ENCODE measurements at places on chromosomes 5 and 9.

DNA sequence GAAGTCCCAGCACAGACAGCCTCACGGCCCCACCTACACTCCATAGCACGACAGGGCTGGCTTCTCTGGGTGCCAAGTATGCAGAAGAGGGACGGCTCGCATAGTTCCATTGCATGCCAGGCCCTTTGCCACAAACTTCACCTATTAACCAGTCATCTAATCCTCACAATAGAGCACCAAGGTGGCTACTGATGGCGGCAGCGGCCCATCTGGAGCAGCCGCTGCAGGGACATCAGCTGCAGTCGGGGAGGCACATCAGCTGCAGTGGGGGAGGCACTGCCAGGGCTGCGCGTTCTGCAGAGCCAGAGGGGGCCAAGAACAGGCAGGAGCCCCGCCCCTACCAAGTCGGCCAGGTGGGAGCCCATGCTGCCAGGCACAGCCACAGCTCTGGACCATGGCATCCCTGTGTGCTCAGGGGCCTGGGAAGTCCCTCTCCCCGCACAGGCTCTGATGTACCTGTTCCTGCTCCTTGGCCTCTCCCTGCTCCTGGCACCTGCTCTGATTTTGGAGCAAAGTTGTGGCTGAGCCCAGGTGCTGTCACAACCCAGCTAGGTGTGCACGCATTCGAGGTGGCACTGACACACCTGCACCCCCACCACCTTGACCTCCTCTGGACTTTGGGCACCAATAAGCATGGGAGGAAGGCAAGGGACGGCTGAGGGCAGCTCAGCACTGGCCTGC, 61.5 kb upstream of the SYNPO start:
- no peak for DNase-seq

- no peak for DNase-seq
Measured at GRCh38 chr5:123950701-123951581, 439.0 kb downstream of the CSNK1G3 start.

DNA sequence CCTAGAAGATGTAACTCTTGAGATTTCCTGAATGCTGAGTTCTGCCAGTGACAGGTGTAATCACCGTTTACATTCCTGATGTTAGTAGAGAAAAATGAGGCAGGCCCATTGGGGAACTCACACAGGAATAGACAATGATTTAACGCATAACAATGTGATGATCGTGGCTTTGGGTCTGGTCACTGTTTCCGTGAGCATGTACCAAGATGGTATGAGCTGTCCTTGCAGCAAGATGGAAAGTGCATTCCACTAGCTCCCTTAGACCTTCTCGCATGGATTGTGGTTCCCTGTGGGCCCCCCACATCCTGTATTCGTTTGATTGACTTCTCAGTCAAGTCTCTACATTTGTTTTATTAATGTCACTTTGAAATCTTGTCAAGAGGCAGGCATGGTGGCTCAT, 124.0 kb upstream of the DAP start:
- no peak for DNase-seq

GRCh38 chr5:166992108-166992507, 1299.3 kb upstream of the WWC1 start:
- DNase-seq, result no peak

DNA sequence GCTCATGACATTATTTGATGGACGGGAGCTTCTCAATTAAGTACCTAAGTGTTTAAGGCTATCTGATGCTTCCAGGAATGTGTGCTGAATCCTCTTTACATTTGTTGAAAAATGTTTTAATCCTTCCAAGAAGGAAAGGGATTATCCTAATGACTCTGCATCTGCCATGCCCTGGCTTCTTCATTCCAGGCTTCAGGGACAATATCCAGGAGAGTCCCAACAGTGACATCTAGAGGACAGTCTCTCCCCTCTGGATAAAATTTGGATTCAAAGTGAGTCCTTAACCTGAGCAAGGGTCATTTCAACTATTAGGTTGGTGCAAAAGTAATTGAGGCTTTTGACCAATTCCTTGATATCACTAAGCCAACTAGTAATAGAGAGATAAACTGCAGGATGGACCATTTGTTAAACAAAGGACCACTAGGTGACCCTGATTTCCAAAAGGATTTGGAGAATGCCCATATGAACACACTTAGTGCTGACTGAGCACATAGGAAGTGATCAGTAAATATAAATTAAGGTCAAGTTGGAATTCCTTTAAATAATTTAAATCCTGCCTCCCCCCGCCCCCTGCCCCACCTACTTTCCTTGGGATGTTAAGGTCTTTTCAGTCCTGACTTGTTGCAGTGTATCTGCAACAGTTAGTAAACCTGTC, 19.1 kb downstream of the TNFSF8 start:
- DNase-seq, result no peak

- DNase-seq, result no peak
Measured at GRCh38 chr5:148864113-148864841, 37.9 kb downstream of the ADRB2 start.

DNA sequence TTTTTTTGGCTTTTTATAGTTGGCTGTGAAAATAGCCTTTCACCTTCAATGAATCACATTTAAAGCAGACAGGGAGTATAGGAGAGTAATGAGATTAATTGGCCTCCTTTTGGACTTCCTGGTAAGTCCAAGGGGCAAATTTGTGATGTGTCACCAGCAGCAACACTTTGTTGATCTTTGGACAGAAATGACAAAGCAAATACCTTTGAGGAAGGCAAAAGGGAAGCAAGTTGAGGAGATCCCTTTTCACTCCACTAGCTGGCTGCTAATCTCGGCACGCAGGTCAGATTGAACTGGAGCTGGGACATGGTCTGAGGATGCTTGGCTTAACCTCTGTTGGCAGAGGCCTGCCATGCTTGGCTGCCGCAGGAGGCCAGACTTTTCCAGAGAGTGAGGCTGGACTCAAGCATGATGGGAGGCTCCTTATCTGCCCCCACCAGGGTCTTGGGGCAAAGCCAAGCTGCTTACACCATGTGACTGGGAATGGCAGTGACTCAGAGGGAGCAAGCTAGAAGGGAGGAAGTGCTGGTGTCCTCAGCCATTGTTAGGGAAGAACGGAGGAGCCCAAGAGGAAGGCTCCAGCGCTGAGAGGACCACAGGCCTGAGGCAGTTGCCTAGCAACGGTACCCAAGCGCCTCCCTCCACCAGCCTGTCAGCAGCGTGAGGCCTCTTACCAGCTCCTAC, 174.5 kb upstream of the MAP1B start:
- DNase-seq, result no peak

DNA sequence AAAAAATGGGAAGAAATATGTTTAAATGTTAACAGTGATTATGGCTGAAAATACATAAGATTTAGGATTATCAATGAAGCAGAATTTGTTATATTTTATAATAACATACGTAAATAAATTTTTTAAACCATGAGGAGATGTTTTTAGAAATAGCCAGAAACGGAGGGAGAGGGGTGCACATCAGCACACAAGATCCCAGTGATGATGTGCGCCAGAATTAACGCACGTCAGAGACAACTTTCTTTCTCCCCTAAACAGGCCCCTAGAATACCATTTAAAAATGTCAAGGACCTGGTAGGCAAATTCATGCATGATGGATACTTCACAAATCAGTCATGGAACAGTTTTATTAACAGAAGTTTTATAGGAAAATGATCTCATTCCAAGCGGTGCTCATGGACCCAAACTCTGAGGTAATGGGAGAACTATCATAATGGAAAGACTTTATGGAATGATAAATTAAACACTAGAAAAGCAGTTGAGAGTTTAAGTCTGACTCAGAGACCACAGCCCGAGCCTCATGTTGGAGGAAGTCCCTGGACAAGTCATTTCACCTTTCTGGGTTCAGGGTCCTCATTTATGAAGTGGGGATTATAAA, 258.9 kb upstream of the GAS1 start:
- no peak for DNase-seq

- no peak for DNase-seq
Measured at GRCh38 chr5:69050214-69050613, 43.6 kb upstream of the SLC30A5 start.

DNA sequence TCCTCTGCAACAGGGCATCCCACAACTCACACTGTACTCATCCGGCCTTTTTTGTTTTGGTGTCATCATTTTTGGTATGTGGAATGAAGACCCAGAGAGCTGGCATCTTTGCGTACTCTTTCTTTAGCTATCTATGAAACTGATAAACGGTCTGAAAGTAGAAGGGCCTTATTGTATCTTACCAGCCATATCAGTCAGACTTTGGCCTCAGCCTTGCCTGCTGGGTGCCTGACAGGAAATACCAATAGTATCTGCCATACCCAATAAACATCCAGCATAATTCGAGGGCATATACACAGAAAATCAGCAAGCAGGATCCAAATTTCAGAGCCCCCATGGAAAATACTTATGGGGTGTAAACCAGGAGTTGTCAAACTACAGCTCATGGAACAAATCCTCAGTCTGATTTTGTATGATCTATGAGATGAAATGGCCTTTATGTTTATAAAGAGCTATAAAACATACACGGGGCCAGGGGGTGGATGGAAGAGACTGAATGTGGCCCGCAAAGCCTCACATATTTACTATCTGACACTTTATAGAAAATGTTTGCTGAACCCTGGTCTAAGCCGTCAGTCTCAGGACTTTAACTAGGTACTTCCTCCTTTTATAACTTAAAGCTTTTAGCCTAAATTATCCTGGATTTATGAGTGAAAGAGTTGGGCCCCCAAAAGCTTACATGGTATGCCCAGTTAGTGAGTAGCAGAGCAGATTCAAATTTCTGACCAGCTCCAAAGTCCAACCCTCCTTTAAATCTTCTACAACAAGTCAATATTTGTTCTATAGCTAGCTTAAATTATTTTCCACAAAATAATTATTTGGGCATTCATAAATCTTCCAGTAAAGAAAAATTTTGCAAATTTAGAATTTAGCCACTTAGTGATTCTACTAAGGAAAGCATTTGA, 308.0 kb upstream of the PUM3 start:
- no peak for DNase-seq

GRCh38 chr5:59034498-59035186, 451.8 kb downstream of the RAB3C start:
- DNase-seq, result peak; percentile 60

DNA sequence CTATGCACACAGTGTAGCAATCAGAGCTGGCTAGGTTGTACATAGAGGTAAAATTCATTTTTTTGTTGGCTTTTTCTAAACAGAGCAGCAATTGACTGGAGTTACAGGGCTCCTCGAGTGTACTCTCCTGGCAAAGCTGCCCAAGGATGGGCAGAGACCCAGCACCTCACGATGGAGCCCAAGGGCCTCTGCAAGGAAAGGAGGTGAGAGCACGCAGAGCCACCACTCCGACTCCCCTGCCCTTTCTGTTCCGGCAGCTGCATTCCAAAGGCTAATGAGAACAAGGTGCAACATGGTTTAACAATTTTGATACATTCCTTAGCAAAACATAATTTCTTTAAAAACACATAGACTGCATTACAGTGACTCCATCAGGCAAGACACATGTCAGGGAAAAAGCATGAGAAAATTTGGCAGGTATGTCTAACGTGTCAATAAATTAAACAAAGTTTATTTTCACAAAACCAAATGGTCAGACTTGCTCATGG, 47.5 kb downstream of the SAXO1 start:
- DNase-seq, result no peak
